ENCODE measurements at places on chromosomes 7 and 10.

- H3K36me3 ChIP-seq: no peaks in the 10 kb centered on the region
- H3K27ac ChIP-seq: no peak overlapping the region
- no peak overlapping the region for H3K4me3 ChIP-seq
- H3K4me1 ChIP-seq: no peaks in the 10 kb centered on the region
These were observed 4.7 kb upstream of the ENTPD7 start for GRCh38 chr10:99654390-99655175.

DNA sequence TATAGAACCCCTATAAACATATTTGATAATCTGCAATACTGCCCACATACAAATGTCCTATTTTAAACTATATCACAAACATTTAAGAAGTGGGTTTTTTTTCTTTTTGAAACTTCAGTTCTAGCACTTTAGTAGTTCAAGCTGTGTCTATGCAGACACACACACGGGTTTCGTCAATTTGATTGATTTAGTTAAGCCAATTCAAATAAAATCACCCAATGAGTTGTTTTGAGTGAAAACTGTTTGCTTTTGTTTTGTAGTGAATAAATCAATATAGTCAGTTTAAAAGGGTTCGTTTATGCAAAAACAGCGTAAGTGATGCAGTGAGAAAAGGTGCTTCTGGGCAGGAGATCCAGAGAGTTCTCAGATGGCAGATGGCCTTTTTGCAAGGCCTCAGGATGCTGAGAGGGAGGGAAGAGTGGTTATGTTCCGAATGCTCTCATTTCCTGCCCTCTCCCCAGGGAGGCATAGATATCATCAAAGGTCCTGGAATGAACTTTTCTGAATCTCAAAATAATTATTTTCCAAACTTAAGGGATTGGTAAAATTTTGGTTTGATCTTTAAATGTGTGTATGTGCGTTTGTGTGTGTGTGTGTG is 102.7 kb downstream of the AGMO start:
- H3K4me3 ChIP-seq: no peak overlapping the region
- H3K36me3 ChIP-seq: no peaks in the 10 kb centered on the region
- no peaks in the 10 kb centered on the region for H3K4me1 ChIP-seq
- DNase-seq: no peak

DNA sequence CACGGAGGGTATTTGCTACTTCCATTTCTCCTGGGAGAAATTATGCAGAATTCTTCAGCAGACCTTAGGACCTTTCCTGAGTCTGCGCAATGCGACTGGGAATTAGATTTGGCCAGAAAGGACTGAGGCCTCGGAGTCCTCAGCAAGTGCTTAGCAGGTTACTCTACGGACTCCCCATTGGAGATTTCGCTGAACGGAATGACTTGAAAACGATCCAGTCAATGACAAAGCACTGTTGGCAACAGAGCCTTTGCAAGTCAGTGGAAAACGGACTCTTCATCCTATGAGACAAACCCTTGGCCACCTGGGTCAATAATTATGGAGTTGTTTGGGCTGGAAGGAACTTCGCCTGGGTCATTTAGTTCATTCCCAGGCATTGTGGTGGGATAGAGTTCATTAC is 107.4 kb downstream of the FAM204A start:
- H3K27ac ChIP-seq: no peak overlapping the region
- H3K27me3 ChIP-seq: peaks cover 16% of the 10 kb centered on the region
- H3K36me3 ChIP-seq: no peaks in the 10 kb centered on the region

DNA sequence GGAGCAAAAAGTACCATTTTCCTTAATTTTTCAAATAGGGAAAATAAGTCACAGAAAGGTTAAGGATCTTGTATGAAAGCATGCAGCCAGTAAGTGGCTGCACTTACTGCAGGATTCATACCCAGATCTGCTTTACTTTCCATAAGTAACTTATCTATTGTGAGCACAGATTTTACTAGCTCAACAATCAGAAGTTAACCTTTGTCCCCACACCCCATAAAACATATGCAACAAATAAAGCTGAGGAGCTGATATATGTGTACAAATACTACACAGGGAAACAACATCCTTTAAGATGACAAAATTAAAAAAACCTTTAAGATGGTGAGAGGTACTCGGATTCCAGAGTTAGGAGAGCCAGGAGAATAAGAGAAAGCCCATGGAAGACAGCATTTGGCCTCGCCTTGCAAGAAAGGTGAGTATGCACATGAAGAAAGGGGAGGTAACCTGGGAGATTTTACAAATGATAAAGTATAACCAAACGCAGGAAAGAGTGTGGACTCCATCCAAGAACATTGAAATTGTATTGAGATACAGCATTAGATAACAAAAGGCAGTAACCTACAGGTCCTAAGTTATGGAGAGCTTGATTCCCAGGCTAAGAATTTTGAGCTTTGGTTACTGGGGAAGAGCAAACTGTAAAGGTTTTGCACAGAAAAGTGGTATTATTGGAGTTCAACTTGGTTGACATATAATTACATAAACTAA is 87.1 kb downstream of the ITGB8 start:
- no peaks in the 10 kb centered on the region for H3K4me1 ChIP-seq
- no peak overlapping the region for H3K4me3 ChIP-seq
- no peak for DNase-seq

GRCh38 chr7:98470485-98471240 is 69.8 kb upstream of the BAIAP2L1 start:
- H3K27ac ChIP-seq: no peak overlapping the region
- no peaks in the 10 kb centered on the region for H3K36me3 ChIP-seq
- H3K4me3 ChIP-seq: peak overlapping the region; percentile 72
- DNase-seq: peak; percentile 97
- no peaks in the 10 kb centered on the region for H3K4me1 ChIP-seq

- DNase-seq: peak; percentile 84
- no peak overlapping the region for H3K27ac ChIP-seq
- H3K4me1 ChIP-seq: peaks cover 10% of the 10 kb centered on the region
- peaks cover 18% of the 10 kb centered on the region for H3K36me3 ChIP-seq
These were observed 41.7 kb downstream of the CACUL1 start for GRCh38 chr10:118712930-118713634.

DNA sequence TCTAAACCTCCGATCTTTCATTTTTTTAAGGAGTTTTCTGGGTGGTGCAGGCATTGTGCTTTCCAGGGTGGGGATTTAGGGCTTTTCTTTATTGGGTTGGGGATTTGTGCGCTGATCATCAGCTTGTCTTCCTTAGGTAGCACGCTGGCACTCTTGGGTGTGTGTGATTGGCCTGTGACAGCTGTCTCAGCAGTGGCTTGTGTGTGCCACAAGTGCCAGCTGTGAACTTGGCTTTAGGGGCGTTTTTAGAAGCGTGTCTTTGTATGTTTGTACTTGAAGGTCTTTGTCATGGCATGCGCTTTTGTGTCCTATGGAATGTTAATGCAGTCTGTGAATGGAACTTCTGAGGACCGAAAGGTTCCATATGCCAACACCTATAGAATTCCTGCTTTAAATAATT is 788 bp downstream of the AKAP9 start:
- peak overlapping the region; percentile 81 for H3K27ac ChIP-seq
- H3K36me3 ChIP-seq: peaks cover 5% of the 10 kb centered on the region
- peaks cover 6% of the 10 kb centered on the region for H3K27me3 ChIP-seq
- no peaks in the 10 kb centered on the region for H3K4me1 ChIP-seq
- peak; percentile 65 for DNase-seq

GRCh38 chr7:75771224-75771623 is 787 bp downstream of the CCL26 start:
- no peaks in the 10 kb centered on the region for H3K27me3 ChIP-seq
- H3K36me3 ChIP-seq: no peaks in the 10 kb centered on the region
- no peak overlapping the region for H3K27ac ChIP-seq

DNA sequence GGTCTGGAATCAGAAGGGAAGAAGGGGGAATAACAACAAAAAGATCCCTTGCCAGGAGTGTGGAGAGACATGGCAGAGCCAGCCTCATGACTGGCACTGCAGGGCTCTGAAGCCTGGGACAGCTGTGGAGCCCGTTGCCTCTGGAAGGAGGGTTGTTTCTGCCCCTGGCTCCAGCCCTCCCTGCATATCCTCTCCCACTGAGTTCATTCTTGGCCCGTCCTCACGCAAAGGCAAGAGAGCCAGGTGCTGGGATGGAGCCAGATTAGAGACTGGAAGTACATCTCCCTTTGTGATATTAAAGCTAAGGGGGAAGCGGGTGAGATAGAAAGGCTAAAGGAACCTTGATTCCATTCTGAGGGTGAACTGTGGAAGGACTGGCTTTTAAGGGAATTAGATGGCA is 141.5 kb upstream of the NPVF start:
- no peaks in the 10 kb centered on the region for H3K27me3 ChIP-seq
- H3K4me1 ChIP-seq: no peaks in the 10 kb centered on the region
- H3K4me3 ChIP-seq: no peak overlapping the region
- no peaks in the 10 kb centered on the region for H3K36me3 ChIP-seq
- no peak overlapping the region for H3K27ac ChIP-seq

- H3K27ac ChIP-seq: no peak overlapping the region
- no peak overlapping the region for H3K4me3 ChIP-seq
- H3K27me3 ChIP-seq: no peaks in the 10 kb centered on the region
- H3K36me3 ChIP-seq: no peaks in the 10 kb centered on the region
- H3K4me1 ChIP-seq: peaks cover 8% of the 10 kb centered on the region
- no peak for DNase-seq
These were observed 83.0 kb downstream of the C1GALT1 start for GRCh38 chr7:7265081-7266075.

DNA sequence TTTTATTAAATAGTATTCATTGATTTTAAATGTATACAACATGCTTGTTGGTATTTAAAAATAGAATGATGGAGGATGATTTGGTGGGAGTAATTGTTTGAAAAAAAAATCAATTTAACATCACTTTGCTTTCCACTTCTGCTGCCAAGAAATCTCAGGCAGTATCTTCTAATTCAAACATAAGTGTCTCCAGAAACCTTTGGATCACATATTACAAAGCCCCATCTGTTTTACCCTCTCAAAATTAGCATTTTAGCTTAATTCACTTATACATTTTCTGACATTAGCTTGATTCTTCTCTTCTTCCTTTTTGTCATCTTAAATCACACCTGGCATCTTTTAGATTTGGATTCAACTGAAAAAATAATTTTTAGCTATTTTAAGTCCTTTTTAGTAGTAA is 72.9 kb upstream of the KMT2C start:
- H3K36me3 ChIP-seq: no peaks in the 10 kb centered on the region
- no peak overlapping the region for H3K27ac ChIP-seq
- H3K4me1 ChIP-seq: no peaks in the 10 kb centered on the region
- H3K4me3 ChIP-seq: no peak overlapping the region
- no peak for DNase-seq
- H3K27me3 ChIP-seq: no peaks in the 10 kb centered on the region

GRCh38 chr10:58807629-58808022 is 295.0 kb downstream of the BICC1 start:
- DNase-seq: no peak
- H3K27me3 ChIP-seq: no peaks in the 10 kb centered on the region
- no peaks in the 10 kb centered on the region for H3K4me1 ChIP-seq
- H3K27ac ChIP-seq: no peak overlapping the region
- no peaks in the 10 kb centered on the region for H3K36me3 ChIP-seq

- no peak overlapping the region for H3K4me3 ChIP-seq
- H3K36me3 ChIP-seq: no peaks in the 10 kb centered on the region
- DNase-seq: peak; percentile 64
- H3K27me3 ChIP-seq: no peaks in the 10 kb centered on the region
- H3K27ac ChIP-seq: peak overlapping the region; percentile 36
These were observed 149.4 kb downstream of the CHCHD3 start for GRCh38 chr7:132932296-132933071.

DNA sequence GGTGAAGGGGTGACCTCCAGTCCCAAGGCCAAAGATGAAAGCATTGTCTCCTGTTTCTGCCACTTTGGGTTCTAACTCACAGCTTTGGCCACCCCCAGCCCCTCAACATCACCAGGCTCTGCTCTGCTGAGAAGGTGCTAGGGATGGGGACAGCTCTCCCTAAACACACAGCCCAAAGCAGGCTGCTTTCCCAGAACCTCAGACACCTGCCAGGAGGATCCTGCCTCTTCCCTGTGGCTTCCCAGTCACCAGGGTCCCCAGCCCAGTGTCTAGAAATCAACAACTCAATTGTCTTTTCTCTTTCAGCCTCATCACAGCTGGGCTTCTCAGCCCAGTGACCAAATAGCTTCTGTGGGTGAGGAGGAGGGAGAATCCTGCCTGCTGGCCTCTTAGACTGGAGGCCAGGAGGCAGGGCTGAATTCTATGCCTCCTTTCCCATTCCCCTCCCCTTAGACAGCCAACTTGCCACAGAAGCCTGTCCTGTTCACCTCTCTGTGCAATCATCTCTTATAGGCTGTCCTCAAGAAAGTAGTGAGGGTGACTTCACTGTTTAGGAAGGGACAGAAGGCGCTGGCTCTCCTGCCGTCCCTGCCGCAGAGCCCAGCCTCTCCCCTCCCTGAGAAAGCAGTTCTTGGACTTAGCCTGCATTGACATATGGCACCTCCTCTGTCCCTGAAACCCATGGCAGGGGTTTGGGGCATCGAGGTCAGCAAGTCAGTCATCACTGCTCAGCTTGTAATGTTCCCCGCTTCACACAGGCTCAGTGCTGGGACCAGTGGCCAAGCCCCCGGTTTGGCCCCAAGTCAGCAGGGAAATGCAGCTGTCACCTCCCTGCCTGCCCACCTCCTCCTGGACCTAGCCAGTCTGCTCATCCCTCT is 3.7 kb downstream of the FGF8 start:
- peak overlapping the region; percentile 85 for H3K4me3 ChIP-seq
- H3K27ac ChIP-seq: no peak overlapping the region
- peaks cover 59% of the 10 kb centered on the region for H3K36me3 ChIP-seq
- peaks cover 10% of the 10 kb centered on the region for H3K27me3 ChIP-seq
- peak; percentile 51 for DNase-seq

- no peak overlapping the region for H3K27ac ChIP-seq
- H3K4me3 ChIP-seq: no peak overlapping the region
- DNase-seq: no peak
- no peaks in the 10 kb centered on the region for H3K36me3 ChIP-seq
These were observed 252.2 kb upstream of the YAE1 start for GRCh38 chr7:39313974-39314373.

GRCh38 chr10:112404617-112405016 is 30.7 kb downstream of the ACSL5 start:
- no peak overlapping the region for H3K27ac ChIP-seq
- H3K4me3 ChIP-seq: no peak overlapping the region
- H3K4me1 ChIP-seq: no peaks in the 10 kb centered on the region
- DNase-seq: no peak

DNA sequence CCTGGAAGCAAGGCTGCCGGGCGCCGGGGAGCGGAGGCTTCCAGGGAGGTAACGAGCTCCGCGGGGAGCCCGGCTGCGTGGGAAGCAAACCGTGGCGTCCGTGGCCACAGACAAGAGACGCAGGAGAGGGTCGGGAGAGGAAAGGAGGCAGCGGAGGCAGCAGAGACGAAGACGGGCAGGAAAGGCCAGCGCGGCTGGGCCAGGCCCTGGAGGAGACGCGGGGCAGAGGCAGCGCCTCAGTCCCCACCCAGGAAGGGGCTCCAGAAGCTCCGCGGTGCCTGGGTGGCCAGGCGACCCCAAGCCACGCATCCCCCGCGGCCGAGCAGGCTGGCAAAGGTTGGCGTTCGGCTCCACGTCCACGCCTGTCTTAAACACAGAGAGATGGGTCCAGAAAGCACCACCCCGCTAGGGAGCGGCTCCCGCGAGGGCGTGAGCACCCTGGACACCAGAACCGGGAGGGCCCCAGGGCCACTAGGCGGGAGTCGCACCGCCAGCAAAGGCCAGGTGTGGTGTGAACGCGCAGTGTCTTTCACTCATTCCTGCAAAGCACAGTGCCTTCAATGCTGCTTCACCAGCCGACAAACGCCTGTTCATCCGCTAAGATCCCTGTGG is 97.3 kb downstream of the PTPRN2 start:
- H3K4me1 ChIP-seq: no peaks in the 10 kb centered on the region
- H3K27ac ChIP-seq: no peak overlapping the region
- DNase-seq: no peak
- no peak overlapping the region for H3K4me3 ChIP-seq

- DNase-seq: no peak
- no peaks in the 10 kb centered on the region for H3K36me3 ChIP-seq
- no peak overlapping the region for H3K4me3 ChIP-seq
- no peaks in the 10 kb centered on the region for H3K27me3 ChIP-seq
- no peaks in the 10 kb centered on the region for H3K4me1 ChIP-seq
- no peak overlapping the region for H3K27ac ChIP-seq
These were observed 3.5 kb upstream of the COL28A1 start for GRCh38 chr7:7539152-7539551.

Data from endodermal cell (in vitro differentiated cells).